ENCODE measurements at places on chromosomes 16 and 17.

GRCh38 chr16:14239791-14240190 lies 168.7 kb downstream of the MRTFB start:
- no peak for DNase-seq

DNA sequence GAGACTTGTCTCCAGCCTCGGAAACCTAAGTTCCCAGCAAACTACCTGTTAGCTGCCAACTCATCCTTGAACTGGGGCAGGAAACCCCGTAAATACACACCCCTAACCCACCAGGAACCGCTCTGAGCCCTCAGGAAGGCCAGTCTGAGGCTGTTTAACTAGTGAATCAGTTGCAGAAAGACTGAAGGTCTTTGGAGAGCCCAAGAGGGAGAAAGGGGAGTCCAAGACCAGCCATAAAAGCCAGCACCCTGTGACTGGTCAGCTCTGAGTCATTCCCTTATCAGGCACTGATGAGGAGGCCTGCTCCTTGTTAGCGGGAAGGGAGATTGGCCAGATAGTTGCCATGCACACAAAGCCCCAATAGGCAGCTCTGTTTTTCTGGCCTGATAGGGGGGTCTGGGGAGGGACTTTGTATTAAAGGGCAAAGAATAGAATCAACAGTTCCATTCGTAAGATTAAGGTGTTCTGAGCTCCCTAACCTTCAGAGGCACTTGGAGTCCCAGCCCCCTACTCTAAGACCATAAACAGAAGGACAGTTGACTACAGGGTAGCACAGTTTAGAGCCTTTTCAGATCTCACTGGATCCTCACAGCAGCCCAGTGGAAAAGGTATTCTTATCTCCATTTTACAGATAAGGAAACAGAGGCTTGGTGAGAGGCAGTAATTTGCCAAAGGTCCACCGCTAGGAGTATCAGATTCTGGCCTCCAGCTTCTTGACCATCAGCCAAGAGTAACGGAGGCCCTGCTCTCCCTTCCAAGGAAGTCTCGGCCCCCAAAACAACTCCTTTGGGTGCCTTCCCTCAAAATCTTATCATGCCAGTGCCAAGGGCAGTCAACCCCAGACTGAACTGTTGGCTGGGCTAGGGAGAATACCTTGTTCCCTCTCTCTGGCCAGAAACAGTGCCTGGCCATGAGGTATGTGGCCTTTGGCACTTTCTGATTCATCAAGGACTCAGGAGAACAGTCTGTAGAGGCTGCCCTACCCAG lies 2.2 kb upstream of the KRT19 start:
- DNase-seq = no peak

DNA sequence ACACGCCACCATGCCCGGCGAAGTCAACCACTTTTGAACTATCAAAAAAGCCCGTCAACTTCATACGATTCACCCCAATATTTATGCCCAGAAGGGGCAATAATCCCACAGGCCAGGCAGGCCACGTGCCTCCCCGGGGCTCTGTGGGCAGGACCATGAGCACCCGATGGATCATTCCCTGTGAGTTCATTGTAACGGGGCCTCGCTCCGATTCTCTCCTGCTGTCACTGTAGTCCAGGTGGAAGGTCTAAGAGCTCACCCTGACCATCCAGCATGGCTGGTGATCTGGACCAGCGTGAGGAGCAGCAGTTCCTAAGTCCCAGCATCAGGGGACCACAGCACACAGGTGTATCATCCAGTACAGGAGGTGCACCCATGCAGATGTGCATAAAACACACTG lies 77.5 kb upstream of the DOC2B start:
- DNase-seq = no peak

DNA sequence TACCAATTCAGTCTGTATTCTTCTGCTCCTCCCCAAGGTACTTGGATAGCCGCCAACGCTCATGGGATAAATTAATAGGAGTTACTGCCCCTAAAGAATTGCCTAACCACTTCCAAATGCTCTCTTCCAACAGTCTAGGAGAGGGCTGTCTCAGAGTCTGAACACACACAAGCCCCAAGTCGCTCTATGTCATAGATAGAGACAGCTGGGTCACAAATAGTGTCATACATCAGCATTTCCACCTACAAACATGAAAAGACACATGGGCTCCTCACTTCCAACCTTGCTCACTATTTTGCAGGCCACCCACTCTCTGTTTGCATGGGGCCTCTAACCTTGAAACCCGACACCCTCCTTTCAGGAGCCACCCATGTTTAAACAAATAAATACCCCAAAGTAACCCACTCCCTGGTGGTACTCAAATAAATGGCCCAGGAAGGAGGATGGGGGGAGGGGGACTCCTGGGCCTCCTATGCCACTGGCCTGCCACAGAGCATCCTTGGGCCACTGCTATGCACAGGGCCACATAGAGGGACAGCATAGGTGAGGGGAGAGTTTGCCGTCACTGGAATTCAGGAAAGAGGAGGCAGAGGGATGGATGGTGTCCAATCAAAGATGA lies 265.9 kb downstream of the SOX9 start:
- no peak for DNase-seq

GRCh38 chr16:28499854-28500253 lies 5.4 kb downstream of the APOBR start:
- no peak for DNase-seq

DNA sequence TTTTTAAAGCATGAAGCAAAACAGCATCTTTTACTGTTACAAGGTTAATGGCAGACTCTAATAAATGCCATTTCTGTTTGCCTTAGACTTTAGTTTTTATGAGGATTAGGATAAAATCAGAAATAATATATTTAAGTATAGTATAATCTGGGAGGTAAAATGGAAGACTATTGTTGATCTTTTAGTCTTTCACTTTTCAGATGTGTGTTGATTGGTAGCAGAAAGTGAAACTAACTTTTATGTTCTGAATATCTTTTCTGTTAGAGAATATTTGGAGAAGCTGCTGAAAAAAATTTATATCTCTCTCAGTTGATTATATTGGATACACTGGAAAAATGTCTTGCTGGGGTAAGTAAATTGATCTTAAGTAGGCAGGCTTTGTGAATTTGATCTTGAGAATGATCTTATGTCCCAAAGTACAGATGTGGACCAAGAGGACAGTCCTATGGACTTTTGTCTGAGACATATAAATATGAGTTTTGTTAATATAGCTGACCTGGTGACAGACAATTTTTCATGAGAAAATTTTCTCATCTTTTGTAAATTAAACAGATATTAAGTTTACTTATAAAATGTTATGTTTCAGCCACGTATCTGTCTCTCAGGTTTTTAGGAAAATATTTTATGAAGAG lies 64.1 kb downstream of the NF1 start:
- no peak for DNase-seq

GRCh38 chr17:61002316-61002736 lies 324.7 kb downstream of the BCAS3 start:
- DNase-seq = no peak

DNA sequence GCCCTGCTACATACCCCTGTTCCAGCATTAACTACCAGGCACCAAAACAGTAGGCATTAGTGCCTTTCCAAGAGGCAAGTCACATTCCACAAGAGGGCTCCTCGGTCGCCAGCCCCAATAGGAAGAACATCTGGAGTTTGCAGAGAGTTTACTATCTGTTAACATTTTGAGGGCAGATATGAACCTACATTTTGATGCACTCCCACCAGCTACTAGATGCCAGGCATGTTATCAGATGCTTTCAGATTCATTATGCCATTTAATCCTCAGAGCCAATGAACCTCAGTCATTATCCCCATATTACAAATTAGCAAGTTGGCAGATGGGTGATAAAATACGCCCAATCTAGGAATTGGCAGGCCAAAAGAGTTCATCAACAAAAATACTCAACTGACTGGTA lies 4.2 kb upstream of the CMTM2 start:
- DNase-seq = no peak

DNA sequence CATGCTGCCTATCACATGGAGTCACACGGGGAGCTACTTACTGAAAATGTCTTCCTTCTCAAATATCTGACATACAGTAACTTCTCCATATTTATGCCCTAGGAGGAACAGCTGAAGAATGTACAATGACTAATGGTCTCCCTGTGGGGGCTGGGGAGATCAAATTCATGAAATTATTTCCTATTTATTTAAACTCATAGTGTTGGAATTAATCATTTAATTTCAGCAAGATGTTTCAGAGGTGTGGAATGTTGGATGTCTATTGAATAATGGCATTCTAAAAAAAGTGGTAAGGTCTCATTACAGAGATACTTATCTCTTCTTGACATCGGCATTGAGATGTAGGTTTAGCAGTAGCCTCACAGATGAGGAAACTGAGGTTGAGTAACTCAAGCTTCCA lies 214.3 kb upstream of the CDH11 start:
- DNase-seq = no peak

DNA sequence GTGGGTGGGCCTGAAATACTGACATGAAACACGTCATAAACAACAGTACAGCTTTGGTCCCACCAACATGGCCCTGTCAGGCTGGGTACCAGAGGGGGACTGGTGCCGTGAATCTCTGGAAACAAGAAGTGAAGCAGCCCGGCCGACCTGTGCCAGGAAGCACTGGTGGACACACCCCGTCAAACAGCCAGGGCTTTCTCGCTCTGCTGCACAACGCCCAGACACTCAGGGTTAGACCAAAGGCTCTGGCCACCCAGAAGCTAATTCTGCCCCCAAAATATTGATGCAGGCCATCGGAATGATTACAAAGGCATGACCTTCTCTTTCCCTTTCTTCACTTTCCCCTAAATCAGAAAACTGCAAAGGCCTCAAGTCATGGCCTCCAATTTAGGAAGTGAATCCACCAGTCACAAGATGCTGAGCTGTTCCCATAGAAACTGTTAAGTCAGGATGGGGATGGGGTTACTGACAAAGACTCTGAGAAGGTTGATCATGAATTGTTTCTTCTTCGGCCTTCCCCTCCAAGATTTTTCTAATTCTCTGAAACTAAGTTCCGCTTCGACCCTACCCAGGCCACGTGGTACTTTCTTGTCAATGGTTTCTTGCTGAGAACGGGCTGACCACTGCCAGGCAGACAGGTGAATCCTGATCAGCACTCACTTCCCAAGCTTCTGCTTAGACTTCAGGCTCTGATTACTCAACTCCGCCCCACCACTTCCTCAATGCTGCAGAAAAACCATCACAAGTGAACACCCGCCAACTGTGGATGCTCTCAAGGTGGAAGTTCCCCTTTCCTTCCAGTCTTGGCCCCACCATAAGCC lies 6.7 kb downstream of the PITPNA start:
- no peak for DNase-seq

GRCh38 chr17:83126275-83126811 lies 46.9 kb downstream of the METRNL start:
- no peak for DNase-seq

DNA sequence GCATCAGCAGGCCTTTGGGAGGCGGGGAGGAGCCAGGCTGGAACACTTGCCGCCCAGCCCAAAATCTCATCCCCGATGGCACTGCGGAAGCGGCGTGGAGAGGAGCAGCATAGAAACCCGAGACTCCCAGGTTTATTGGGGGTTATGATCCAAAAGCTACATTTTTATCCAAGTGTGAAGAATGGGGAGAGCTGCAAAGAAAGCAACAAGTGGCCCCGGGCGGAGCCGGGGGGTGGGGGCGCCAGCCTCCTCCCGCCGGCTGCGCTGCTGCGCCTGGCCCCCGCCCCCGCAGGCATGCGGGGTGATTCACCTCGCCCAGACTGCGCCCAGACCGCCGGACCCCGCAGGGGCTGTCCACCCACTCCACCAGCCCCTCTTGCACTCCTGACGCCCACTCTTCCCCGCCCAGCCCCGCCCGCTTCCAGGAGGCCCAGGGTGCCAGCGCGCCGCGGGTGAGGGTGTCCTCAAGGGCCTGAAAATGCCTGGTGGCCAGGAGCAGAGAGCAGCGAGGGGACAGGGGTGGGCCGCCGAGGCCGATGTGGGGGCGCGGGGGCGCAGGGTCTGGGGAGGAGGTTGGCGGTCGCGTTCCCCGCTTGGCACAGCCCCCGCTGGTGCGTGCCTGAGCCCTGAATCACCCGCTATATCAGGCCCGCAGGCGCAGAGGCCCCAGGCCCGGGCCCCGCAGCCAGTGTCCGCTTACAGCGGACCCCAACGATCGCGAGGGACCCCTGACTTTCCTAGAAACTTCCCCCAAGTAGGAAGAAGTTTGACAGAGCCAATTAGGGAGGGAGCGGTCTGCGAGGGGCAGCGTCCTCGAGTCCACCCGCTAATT lies 1.3 kb downstream of the CAVIN1 start:
- DNase-seq = no peak

GRCh38 chr16:81652798-81653505 lies 126.1 kb upstream of the PLCG2 start:
- DNase-seq = no peak

DNA sequence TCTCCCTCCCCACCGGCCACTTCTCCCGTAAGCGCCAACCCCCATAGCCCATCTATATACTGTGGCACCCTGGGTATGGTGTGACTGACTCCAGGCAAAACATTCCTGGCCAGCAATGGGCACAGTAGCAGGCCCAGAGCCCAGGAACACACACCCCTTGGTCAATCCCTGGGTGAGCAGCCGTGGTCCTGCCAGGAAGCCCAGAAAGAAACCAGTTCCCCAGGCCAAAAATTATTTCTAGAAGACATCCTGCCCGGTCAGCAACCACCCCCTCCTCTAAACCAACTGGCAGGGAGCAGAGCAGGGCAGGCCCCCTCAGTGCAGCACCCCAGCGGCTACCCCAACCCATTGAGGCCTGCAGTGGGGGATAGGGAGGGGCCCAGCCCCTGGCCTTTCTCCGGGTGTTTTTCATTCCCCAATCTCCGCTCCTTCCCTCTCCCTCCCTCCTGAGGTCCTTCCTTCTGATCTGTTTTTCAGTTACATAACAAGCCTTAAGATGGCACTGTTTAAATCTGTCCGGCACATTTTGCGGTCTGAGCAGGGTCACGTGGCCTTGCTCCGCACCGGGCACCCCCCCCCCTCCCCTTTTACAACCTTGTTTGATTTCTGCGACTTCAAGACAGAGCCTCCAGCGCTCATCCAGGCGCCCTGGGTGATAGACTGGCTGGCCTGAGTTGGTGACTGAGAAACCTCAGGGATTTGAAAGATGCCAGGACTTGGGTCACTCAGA lies 2.0 kb downstream of the NPTX1 start:
- DNase-seq = no peak

DNA sequence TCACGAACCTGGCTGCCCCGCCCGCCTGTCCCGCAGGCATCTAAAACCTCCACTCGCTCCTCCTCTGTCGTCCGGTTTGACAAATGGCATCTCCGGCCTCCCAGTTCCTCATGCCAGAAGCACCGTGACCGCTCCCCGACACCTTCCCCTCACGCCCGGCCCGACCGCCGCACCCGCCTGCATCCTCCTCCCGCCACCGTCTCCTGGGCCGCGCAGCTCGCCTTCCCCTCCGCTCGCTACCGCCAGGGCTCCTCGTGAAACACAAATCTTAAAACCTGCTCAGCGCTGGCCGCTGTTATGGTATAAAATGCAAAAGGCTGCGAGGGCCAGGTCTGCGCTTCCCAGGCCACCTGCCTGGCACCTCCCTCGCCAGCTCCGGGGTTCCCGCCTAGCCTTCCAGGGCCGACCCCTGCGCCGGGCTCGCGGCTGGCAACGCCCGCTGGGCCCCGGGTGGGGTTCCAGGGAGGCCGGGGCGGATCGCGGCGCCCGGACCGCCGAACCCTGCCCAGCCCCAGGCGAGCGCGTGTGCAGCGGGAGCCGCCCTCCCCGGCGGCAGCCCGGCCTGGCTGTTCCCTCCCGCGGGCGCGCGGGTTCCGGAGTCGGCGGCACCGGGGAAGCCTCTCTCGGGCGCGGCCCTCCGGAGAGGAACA lies 488 bp downstream of the SPSB3 start:
- no peak for DNase-seq

- DNase-seq = no peak
Observed at GRCh38 chr16:10613785-10614485, 33.5 kb upstream of the EMP2 start.
